ENCODE measurements at places on chromosomes 2 and 18.

DNA sequence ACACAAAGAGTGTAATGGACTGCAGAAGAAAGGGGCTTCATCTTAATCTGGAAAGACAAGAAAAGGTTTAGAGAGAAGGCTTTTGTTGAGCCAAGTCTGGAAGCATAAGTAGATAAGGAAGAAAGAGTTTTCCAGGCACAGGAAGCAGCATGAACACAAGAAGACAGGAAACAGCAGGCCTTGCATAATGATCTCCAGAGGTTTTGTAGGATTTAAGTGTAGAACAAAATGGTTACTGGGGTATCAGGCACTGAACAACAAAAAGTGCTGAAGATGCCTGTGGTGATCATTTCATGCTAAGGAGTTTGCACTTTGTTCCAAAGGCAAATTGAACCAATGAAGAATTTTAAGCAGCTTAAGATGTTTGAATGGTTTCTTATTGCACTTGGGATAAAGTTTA is 281.6 kb upstream of the TANK start:
- no peak for DNase-seq

- no peak for DNase-seq
These were observed 37.1 kb downstream of the ACSL3 start for GRCh38 chr2:222897898-222898297.

- DNase-seq, result no peak
These were observed 72.6 kb downstream of the EPAS1 start for GRCh38 chr2:46369783-46370182.

DNA sequence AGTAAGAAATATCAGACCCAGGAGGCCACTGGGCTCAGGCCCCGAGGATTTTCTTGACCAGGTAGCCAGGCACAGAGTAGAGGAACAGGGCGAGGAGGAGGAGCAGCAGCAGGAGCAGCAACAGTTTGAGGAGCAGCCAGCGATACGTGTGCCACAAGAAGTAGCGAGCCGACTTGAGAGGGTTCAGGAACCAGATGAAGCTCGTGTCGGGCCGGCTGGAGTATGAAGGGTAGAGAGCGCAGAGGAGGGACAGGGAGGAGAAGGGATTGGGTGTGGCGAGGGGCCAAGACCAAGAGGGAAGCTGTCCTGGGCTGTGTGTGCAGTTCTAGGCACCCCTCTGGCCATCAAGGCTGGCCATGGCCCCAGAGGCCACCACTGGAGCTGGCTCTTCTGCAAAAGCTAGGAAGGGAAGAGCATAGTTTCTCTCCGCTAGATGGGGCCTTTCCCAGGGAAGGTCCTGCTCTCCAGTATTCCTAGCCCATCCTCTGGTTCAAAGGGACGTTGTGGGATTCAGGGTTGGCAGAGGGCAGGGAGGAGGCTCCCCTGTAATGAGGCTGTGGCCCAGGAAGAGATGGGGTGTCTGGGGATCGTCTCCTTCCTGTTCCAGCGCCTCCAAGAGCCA is 17.8 kb downstream of the OTOF start:
- no peak for DNase-seq

- no peak for DNase-seq
These were observed 174.2 kb downstream of the PRPF40A start for GRCh38 chr2:152542995-152543481.

- DNase-seq, result no peak
These were observed 88.4 kb downstream of the APOB start for GRCh38 chr2:20955277-20956026.

- peak; percentile 55 for DNase-seq
These were observed 11.0 kb upstream of the ZNF24 start for GRCh38 chr18:35355140-35355618.
